ENCODE measurements at places on chromosomes 11 and 22.
A peak's percentile ranks its signal among the peaks of the same experiment; 100 is the strongest.

DNA sequence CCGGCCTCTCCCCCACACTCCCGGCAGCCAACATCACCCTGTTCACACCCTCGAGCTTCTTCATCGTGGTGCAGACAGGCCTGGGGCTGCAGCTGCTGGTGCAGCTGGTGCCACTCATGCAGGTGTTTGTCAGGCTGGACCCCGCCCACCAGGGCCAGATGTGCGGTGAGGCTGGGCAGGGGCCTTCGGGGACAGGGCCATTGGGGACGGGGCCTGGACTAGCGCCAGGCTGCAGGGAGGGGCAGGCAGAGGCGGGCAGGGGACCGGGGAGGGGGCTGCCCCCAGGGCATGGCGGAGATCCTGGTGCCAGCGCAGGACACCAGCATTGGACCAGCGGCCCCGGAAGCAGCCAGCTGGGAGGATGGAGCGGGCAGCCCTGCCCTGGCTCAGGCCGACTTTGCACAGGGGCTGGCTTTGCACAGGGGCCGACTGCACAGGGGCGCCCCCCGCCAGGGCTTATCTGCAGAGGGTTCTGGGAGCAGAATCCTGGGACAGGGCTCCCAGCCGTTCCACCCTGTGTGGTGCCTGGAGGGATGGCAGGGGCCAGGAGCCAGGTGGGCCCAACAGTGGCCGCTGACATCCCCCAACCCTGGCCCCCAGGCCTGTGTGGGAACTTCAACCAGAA, 8.6 kb downstream of the MUC5B start:
- no peak for DNase-seq

DNA sequence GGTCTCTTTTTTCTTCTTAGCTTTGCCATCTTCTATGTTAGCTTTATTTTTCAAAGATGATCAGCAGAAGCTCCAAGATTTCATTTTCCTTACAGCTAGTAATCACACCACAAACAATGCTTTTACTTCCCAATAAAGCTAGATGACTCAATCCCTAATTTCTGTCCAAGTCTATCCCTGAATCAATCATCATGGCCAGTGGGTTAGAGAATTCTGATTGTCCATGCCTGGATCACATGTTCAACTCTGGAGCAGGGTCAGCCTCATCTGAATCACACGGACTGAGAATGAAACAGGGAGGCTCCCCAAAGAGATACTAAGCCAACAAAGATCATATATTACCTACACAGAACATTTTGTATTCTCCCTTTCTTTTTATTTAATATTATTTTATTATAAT, 79.6 kb downstream of the BBOX1 start:
- no peak for DNase-seq

DNA sequence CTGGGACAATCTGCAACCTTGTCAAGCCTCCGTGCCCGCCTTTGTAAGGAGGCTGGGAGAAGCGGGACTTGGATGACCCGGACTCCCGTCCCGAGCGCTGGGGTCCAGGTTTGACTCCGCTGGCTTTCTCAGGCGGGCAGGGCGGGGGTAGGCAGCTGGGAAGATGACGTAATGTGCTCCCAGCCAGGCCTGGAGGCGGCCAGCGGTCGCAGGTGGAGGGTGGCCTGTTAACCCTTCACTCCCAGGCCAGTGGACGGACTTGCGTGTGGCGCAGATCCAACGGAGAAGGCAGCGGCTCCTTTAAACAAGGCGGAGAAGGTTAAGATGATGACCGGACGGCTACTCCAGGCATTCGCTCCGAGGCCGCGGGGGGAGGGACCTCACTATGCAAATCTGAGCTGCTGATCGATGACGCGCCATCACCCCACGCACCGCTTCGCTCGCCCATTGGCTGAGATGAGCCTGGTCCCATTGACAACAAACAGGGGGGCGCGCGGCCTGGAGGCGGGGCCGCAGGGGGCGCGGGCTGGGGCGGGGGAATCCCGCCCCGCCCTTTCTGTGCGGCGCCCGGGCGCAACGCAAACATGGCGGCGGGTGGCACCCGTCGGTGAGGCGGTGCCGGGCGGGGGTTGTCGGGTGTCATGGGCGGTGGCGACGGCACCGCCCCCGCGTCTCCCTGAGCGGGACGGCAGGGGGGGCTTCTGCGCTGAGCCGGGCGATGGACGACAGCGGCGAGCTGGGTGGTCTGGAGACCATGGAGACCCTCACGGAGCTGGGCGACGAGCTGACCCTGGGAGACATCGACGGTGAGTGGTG, at the start of gene SREBF2:
TSS of gene SREBF2 (plus strand) at position 553 of the 816 bp plus-strand sequence. CDS start at position 719, 166 bp downstream.
- DNase-seq, result peak; percentile 74

DNA sequence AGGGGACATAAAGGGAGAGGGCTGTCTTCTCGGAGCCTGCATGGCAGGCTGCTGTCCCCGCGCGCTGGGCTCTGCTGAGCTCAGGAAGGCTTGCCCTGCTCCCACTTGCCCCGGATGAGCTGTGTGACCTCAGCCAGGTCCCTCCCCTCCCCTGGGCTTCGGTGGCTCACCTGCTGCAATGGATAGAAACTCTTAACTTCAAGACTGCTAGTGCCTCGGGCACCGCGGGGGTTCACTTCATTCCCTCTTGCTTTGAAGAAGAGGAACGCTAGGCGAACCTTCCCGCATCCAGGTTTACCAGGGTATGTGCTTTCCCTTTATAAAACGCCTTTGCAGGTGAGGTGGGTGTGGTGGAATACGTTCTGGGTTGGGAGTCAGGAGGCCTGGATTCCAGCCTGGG, 115.0 kb downstream of the PHF21B start:
- DNase-seq, result no peak

- no peak for DNase-seq
These were observed 293 bp downstream of the DUSP8 start for GRCh38 chr11:1571760-1572196.

GRCh38 chr11:69518081-69518950, 36.9 kb downstream of the LINC01488 start:
- no peak for DNase-seq

DNA sequence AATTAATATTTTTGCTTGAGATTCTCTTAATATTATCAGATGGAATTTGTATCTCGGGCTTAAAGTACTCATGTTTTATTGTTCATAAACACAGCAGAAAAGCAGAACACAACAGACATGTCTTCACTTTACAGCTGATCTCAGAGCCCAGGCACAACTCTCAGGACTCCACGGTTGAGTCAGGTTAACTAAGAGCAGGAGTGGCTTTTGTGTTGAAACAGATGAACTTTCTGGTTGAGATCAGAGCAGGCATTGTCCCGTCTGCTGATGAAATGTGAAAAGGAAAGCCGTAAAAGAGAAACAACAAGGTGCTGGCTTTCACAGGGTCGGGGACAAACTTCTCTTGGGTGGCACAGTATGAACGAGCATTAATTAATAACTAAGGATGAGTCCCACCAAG, 49.0 kb downstream of the JHY start:
- no peak for DNase-seq

- no peak for DNase-seq
These were observed 3.0 kb upstream of the RFPL3 start for GRCh38 chr22:32354360-32355351.

GRCh38 chr11:106523171-106523570, 445.7 kb downstream of the AASDHPPT start:
- no peak for DNase-seq

DNA sequence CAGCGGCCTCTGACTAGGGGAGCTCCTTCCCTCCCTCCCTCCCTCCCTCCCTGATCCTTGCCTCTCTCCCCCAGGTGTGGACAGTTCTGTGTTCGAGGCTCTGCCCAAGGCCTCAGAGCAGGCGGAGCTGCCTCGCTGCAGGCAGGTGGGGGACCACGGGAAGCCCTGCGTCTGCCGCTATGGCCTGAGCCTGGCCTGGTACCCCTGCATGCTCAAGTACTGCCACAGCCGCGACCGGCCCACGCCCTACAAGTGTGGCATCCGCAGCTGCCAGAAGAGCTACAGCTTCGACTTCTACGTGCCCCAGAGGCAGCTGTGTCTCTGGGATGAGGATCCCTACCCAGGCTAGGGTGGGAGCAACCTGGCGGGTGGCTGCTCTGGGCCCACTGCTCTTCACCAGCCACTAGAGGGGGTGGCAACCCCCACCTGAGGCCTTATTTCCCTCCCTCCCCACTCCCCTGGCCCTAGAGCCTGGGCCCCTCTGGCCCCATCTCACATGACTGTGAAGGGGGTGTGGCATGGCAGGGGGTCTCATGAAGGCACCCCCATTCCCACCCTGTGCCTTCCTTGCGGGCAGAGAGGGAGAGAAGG, 11.1 kb upstream of the POU2F3 start:
- DNase-seq, result no peak

DNA sequence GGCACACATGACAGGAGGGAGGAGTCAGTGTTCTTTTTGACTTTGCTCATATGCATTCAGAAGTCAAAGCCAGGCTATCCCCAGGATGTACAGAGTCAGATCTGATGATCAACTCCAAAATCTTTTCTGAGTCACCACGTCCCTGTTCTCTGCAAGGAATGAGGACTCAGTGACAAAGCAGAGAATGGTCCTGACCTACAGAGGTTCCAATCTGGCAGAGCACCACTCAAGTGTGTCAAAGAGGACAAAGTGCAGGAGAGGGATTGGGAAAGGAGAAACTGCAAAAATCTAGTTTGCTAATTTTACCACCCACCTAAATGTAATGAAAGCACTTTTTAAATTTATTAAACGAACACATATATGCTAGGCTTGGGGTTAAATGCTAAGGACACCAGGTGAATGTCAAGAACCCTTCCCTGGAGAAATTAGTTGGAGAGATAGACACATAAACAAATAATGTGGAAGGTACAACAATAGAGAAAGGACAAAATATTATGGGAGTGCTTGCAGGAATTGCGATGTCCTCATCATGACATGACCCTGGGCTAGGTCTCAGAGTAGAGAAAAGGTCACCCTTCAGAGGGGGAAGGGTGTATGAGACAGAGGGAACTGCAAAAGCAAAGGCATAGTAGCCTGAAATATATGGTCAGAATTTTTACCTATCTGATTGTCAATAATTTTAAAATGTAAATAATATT, 56.3 kb downstream of the MTNR1B start:
- DNase-seq, result no peak

DNA sequence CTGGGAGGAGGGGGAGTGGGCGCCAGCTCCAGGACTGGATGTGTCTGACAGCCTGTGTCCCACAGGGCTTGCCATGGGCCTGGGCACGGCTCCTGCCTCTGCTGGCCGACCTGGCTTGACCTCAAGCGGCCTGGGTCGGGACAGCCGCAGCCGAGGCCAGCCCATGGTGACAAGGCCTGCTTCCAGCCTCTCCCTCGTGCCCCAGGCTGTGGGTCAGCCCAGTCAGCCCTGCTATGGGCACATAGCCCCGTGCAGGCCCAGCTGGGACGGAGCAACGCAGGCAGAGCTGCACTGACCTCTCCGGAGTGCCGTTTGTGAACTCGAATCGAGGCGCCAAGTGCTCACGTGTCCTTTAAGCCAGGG, 17.9 kb downstream of the OSBPL5 start:
- no peak for DNase-seq

- DNase-seq, result no peak
These were observed 93.4 kb downstream of the RASSF10 start for GRCh38 chr11:13102513-13102840.

DNA sequence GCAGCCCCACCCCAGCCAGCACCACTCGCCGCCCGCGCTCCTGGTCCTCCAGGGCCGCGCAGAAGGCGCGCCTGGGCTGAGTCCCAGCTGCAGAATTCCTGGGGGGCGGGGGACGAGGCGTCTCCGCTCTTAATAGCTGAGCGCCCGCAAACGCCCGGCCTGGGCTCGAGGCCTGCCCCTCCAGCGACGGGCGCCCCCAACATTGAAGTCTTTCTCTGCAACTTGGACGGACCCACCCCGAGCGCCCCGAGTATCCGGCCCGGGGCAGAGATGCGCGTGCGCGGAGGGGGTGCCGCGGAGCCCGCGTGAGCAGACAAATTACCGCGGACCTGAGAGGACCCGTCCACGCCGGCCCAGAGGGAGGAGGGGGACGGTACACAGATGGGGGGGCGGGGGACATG, 6.7 kb upstream of the SYT7 start:
- DNase-seq, result no peak

GRCh38 chr11:119754656-119755355, 25.8 kb upstream of the NECTIN1 start:
- no peak for DNase-seq

GRCh38 chr11:35531246-35531645, 5.8 kb upstream of the PAMR1 start:
- no peak for DNase-seq

DNA sequence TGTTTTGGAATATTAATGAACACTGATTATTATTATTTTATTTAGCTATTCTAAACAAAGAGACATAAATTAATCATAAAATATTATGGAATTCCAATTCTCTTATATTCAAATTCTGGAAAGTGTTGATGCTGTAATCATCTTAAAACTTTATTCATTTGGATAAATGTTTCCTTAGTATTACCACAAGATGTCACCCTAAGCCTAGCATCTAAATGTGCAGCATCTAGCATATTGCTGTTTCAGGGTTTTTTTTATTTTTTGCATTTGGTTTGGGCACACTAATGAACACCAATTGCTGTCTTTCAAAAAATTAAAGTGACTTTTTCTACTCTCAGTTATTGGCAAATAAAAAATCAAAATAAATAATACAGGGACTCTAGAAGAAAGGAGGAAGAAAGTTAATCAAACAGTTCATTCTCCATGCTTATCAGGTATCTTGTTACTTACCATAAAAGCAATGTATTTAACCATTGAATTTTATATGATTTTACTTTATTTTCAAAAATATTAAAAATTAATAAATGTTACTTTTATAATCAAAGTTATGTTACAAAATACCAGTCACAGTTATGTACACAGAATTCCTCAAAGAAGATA, 31.8 kb downstream of the DLG2 start:
- DNase-seq, result no peak

DNA sequence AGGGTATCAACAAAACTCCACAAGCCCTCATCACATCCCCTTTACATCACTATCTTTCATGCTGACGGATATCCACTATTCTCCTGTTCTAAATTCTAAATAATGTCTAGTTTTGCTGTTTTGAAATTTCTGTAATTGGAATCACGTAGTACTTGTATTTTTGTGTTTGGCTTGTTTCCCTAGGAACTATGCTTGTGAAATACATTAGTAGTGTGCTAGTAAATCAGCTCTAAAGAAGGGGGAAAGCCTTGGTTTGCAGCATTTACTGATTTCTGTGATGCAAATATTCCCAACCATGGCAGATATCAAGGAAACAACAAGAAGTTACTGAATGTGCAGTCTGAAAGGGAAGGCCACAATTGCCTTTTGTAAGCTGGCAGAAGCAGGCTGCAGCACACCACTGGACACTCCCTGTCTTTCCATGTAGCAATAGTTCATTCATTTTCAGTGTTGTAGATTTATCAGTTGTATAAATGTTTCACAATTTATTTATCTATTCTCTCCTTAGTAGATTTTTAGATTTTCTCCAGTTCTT, 4.7 kb upstream of the FOLH1 start:
- DNase-seq, result no peak

Measured in cortex of kidney (tissue), 1 donor.